ENCODE measurements at places on chromosomes 4 and X.

- no peak for DNase-seq
Observed at GRCh38 chr4:38396091-38396490, 267.9 kb upstream of the KLF3 start.

DNA sequence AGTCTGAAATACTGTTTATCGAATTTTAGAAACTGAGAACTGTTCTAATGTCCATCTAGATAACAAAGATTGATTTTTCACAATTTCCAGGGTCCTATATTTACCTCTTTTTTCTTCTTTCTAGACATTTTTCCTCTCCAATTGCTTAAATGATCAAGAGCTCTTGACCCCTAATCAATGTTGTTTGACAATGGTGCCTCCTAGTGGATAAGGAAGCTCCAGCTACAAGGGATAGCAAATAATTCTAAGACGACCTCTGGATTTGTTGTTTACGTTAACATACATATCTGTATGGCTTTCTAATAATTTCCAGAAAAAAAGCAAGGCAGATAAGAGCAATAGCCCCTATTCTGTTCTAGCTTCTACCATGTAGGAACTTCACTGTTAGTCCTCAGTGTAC lies 35.8 kb downstream of the GPR82 start:
- no peak for DNase-seq

GRCh38 chr4:77819404-77819842 lies 255 bp upstream of the CNOT6L start:
- DNase-seq: no peak

DNA sequence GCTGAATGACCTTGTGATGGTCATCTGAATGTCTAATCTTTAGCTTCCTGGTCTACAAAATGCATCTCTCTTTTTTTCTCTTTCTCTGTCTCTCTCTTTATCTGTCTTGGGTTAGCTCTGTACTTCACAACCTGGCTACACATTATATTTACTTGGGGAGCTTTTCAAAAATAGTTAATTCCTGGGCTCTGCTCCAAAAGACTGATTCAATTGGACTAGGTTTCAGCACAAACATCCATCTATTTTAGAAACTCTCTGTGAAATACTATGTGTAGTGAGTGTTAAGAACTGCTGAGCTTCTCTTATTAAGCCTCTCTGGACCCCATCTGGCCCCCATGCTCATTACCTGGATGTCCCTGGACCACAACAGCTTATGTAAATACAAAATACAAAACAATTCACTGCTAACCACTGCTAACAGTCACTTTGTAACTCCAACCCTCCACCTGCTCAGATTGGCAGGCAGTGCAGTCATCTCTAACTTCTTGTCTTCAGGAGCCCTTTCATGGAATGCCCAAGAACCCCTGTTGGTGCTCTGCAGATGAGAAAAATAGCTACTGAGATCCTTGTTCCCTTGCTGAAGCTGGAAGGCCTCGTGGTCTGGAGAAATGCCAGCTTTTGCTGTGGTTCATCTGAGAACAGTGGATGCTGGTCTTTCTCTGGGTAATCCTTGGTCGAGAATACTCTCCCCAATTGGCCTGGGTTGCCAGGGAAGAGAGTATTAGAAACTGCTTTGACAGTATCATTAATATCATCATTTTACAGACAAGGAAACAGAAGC lies 14.8 kb upstream of the BOD1L1 start:
- no peak for DNase-seq

DNA sequence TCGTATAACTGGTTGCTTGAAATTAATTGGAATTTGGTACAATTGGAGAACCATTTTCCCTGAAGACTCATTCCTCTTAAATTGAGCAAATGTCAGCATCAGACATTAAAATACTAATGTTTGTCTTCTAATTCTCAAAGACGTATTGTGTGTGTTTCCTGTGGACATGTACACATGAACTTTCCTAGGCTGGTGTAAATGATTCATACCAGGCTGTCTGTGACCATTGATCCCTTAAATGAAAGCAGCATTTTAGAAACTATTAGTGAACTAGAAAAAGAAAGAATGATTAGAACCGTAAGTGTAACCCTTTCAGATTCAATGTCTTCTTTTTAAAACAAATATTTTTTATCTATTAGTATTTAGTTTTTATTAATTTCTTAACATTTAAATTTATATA lies 332.9 kb downstream of the PPP3CA start:
- DNase-seq: no peak
